ENCODE measurements at places on chromosomes 1 and 21. TPM values are rescaled to one million over a fixed set of nuclear protein-coding genes. Genes with fewer than 3 reads are reported as not detected.
A peak's percentile ranks its signal among the peaks of the same experiment; 100 is the strongest.

DNA sequence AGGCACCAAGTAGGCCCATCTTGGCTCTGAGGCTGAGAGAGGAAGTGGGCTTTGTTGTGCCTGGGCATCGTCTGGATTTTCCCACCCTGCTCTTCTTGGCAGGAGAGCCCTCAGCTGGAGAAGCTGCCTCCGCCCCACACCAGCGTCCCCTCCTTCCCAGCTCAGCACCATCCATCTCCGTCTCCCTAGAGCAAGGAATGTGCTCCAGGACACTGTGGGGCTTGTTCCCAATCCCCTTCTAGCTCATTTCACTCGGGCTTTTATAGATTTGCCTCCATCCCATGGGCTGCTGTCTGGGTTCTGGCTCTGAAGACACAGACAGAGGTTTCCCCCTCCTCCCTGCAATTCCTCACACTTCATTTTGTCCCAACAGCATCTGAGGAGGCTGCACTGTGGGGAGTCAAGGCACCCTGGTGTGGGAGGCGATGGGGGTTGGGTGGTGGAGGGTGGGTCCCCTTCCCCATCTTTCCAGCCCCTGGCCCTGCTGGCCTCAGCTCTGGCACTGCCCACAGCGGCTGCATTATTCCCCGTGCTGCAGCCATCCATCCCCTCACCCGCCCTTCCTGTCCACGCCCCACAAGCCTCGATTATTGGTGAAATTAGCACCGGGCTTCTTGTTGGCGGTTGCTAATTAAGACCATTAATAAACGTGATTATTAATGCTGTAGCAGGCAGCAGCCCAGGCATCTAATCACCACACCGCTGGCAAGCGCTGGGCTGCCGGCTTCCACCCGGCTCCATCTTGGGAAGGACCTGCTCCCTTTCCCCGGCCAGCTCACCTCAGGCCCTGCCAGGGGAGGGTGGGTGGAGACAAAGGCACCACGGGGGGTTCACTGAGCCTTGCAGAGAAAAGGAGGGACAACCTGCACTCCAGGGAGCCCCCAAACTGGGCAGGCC lies 21.7 kb downstream of the RHBG start:
- ATAC-seq: no peak

- ATAC-seq: peak; percentile 63
Measured at GRCh38 chr1:153352523-153352922, 3.9 kb upstream of the PGLYRP4 start.

DNA sequence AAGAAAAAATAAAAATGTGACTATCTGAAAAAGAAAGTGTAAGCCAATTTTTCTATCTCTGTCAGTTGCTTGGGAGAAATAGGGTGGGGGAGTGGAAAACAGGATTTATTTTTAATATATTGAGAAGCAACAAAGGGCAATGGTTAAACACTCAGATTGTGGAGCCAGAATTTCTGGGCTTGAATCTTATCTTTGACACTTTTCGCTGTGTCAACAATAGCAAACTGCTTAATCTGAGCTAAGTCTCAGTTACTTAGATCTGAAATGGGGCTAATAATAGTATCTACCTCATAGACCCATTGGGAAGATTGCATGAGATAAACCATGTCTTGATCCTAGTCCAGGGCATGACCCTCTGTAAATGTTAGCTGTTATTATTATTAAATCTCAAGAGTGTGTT lies 468.1 kb downstream of the ADGRL2 start:
- ATAC-seq: no peak

- ATAC-seq: no peak
Measured at GRCh38 chr1:30795026-30795425, 37.5 kb upstream of the LAPTM5 start.

- ATAC-seq: no peak
Measured at GRCh38 chr1:22212400-22213233, 69.7 kb upstream of the WNT4 start.

- no peak for ATAC-seq
Measured at GRCh38 chr1:186605762-186606350, 74.4 kb downstream of the PTGS2 start.

- no peak for ATAC-seq
Measured at GRCh38 chr1:36231191-36231590, 6.9 kb downstream of the THRAP3 start.

DNA sequence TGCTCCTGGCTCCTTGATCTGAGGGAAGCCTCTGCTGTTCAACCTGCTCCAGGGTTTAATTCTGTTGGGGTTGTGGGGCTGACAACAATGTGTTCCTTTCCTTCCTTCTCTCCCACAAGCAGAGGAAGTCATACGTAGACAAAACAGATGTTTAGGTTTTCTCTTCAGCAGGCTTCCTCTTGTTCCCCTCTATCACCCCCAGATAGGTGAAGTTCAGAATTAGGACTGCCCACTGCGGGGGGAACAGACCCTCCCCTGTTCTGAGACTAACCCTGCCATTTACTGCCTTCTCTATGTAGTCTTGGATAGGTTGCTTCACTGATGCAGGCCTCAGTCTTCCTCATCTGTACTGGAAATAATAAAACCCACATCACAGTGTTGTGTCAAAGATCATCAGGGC lies 30.0 kb upstream of the NRDC start:
- no peak for ATAC-seq

- ATAC-seq: no peak
Measured at GRCh38 chr1:64505944-64506655, 36.2 kb downstream of the CACHD1 start.

- peak; percentile 65 for ATAC-seq
Measured at GRCh38 chr1:64986903-64987871, 20.8 kb upstream of the JAK1 start.

GRCh38 chr1:41557751-41558455 lies 73.4 kb upstream of the EDN2 start:
- ATAC-seq: no peak

DNA sequence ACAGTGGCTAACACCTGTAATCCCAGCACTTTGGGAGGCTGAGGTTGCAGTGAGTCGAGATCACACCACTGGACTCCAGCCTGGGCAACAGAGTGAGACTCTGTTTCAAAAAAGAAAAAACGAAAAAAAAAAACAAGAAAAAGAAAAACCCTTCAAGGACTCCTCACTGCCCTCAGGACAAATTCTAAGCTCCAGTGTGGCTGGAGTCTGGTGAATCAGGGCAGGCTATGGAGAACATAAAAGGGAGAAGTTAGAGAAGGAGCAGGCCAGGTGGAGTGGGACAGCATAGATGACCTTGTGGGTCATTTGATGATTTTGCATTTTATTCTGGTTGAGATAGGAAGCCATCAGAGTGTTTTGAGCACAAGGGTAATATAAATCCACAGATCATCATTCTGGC lies 12.5 kb upstream of the UAP1 start:
- no peak for ATAC-seq

DNA sequence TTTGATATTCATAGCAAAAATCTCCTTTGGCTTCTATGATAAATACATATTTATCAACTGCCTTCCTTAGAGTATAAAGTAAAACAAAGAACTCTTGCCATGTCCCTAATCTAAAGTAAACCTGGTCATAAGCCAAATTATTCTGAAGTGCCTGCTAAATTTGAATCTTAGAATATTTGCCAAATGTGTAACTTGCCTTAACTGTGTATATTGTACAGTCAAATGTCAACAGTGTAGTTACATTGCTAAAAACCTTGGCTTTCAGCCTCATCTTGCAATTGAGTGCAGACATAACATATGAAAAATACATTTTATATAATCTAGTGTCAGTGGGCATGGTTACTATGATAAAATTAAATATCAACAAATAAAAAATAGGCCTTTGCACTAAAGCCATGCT lies 583.4 kb upstream of the ADAMTS5 start:
- ATAC-seq: no peak

DNA sequence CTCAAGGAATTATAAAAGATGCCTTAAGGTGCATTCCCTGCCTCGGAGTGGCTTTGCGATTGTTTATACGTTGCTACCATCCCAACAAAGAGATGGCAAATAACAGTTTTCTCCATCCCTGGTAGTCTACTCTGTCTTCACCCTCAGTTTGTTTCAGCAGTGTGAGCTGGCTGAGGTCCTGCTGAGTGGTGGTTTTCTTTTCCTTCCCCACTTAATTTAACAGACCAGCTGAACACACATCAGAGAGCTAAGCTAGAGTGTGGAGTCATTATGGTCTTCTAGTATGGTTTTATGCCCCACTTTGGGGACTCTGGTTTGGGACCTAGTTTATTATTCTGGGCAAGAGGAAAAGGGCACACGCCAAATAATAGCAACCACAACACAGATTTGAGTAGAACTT lies 2.2 kb downstream of the PIGV start:
- no peak for ATAC-seq

DNA sequence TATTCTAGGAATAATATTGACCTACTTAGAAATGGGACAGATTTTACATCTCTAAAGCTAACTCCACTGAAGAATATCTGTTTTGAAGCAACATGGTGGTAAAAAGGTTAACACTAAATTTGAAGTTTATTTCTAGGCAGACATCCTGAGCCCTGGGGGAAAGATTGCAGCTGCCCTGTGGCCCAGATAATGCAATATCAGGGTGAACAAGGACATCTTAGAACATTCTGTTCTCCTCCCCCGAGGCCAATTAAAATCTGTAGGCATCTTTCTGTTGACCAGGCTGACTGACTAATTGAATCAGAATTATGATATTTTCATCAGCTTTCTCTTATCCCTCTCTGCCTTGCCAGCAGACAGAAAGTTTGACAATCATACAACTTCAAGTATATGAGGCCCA lies 149.8 kb upstream of the DUSP10 start:
- ATAC-seq: peak; percentile 63

HSD3B1 gene
- total RNA-seq: not detected

PTGER3 gene
- 5.8 TPM for total RNA-seq

KIF2C gene
- total RNA-seq: 2.2 TPM

HTR6 gene
- not detected for total RNA-seq

AMIGO1 gene
- total RNA-seq: 18.6 TPM

ZBTB8OS gene
- 17.7 TPM for total RNA-seq

AUNIP gene
- total RNA-seq: not detected

FCRL5 gene
- 0.13 TPM for total RNA-seq

SLC5A3 gene
- total RNA-seq: 19.9 TPM

KPRP gene
- not detected for total RNA-seq

REN gene
- total RNA-seq: not detected
